Stimulated activated CD8-positive, alpha-beta memory T cell treated with anti-CD3 and anti-CD28 coated beads, Interleukin-4, amount 100 ng/mL, for 1 hour (primary cell): ENCODE measurements at places on chromosomes 7 and 10.

GRCh38 chr10:27526242-27526641 lies 22.1 kb downstream of the RAB18 start:
- no peak for DNase-seq

DNA sequence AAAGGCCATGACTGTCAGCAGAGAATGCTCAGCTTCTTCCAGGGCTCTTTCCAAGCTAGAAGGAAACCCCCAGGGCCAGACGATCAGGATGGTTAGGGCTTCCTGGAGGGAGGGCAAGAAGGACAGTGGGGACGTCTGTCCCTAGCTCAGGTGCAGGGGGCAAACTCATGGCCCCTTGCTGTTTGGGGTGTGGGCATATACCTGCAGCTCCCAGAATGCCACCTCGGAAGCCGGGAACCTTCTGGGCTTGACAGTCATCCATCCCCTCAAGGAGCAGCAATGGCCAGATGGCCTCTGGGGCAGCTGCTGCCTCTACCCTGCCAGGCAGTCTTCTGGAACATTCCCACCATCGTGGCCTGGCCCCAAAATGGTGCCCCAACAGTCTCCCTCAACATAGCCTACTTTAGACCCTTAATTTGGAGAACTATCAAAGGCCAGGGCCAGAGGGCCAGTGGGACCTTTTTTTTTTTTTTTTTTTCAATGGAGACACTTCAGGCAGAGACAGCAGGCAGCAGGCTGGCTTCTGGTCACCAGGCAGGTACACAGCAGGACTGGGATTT lies 40.2 kb upstream of the ZMIZ1 start:
- no peak for DNase-seq

GRCh38 chr7:148700661-148701064 lies 2.0 kb downstream of the CUL1 start:
- DNase-seq, result no peak

GRCh38 chr10:111804781-111805180 lies 378.8 kb downstream of the GPAM start:
- DNase-seq, result no peak

DNA sequence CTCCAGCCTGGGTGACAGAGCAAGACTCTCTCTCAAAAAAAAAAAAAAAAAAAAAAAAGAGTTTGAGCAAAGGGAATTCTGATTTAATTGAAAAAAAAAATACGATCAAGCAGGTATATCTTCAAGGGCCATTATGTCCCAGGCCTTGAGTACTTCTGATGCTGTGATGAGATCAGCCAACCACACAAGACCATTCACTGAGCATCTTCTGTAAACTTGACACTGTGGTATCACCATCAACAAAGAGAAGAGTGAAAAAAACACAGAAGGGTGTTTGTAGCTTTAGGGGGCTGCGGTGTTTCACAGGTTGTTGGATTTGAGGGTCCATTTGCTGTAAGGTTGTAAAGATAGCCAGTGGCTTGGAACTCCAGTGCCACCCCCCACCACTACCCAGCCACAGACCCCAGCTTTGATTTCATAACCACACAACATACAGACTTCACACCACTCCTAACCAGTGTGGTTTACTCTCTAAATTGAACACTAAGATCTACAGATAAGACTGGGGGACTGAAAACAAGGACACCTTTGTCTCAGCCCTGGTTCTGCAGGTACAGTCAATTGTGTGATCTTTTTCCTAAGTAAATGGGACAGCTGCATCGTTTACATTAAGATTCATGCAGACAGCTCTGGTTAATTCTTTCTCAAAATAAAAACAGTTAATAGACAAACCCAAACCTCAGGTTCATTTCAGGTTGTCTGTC lies 66.4 kb downstream of the CDC123 start:
- DNase-seq, result no peak

DNA sequence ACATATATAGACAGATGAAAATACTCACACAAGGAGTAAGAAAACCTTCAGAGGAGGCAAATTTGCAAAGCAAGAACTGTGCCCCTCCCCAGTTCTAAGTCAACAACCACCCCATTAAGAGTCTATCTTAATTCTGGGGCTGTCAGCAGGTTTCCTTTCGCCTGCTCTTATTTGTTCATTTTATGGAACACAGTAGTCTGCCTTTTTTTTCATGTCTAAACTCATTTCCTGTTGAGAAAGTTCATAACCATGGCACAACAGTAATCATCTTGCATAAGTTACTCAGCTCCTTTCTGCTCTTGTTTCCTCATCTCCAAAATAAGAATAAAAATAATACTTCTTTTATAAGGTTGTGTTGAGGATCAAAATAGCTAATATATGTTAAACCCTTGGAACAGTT lies 25.8 kb upstream of the AMPH start:
- DNase-seq, result no peak

DNA sequence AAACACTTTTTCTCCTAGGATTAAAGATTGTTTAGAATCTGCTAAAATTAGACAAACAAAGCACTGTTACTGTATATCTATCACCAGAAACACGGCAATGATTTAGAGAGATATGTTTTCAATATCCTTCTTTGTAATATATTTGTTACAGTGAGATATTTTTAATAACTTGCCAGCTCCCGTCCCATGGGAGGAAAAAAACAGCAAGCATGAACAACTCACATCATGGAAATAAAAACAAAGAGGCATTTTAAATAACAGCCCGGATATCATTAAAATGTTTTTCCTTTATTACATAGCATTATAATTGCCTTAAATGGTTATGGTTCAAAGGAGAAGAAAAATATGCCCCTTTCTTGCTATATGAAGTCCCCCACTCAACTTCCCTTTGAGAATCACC lies 272.1 kb downstream of the BMPER start:
- no peak for DNase-seq

- no peak for DNase-seq
These were observed 789 bp downstream of the PDGFA start for GRCh38 chr7:518630-519483.

DNA sequence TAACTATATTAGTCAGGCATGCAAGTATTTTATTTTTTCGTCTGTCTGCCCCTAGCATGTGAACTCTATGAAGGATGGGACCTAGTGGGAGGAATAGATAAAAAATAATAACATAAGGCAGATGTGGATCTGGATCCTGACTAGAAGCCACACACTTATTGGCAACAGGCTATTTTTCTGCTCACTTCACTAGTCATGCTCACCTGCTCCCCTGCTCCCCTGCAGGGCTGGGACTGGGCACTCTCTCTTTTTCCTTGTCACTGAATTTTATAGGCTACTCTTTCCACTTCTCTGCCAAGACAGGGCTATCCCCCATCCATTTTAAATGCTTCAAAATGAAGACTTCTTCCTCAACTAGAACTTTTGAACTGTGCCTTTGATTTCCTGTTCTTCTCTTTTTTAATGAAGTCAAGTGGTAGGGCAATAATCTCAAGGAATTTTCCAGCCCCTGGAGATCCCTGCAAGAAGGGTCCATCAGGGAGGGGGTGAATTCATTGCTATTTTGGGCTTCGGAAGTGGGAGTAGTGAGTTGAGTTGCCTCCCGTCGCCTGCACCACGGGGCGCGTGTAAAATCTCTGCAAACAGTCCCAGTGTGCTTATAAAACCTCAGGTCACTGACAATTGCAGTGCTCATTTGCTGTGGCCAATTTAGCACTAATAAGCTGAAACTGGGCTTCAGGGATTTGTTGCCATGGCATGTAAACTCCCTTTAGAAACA lies 156.7 kb upstream of the NPVF start:
- no peak for DNase-seq

- no peak for DNase-seq
These were observed 65.0 kb upstream of the PFKP start for GRCh38 chr10:3002304-3002703.

GRCh38 chr10:61286686-61287085 lies 166.5 kb downstream of the TMEM26 start:
- DNase-seq, result no peak

DNA sequence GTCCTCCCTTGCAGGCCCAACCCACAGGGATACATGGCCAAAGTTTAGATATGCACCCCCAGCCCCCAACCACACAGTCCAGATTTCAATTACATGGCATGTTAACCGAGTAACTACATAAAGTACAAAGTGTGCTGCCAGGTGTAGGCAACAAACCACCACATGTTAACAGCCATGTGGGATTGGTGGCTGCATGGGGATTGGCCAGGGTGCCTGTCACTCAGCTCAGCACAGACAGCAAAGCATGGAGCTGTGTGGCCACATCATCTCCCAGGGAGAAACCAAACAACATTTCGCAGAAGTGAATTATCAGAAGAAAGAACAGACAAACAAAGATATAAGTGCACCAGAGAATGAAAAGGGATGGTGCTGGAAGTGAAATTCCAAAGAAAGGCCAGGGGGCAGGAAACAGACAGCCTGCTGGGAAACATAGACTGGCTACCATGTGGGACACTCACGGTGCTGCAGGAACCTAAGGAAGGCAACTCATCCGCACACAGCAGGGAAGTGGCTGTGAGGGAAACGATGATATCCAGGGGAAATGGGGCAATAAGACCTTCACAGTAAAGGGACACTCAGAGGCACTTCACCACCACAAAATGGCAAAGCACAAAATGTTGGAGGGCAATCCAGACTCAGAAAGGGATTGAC lies 171.2 kb downstream of the PTPRN2 start:
- DNase-seq, result no peak

DNA sequence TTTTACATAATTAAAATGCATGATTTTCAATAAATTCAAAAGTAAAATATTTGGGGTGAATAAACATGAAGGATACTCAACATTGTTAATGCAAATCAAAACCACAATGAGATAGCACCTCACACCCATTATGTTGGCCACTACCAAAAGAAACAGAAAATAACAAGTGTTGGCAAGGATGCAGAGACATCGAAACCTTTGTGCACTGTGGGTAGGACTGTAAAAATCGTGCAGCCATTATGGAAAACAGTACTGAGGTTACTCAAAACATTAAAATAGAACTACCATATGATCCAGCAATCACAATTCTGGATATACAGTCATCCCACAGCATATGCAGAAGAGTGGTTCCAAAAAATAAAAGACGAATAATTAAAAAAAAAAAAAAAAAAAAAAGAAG lies 13.1 kb downstream of the EZH2 start:
- no peak for DNase-seq

DNA sequence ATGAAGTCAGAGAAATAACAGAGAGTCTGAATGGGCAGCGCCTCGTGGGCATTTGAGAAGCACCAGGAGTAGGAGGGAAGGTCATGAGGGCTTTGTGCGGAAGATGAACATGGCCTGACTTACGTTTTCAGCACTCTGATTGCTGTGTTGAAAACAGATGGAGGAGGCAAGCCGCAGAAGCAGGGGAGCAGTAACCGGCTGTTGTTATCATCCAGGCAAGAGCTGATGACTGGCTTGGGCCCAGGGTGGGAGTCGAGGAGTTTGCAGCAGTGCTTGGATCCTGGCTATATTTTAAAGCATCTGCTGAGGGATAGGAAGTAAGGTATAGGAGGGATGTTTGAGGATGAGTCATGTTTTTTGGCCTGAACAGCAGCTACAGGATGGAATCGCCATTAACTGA lies 12.7 kb upstream of the PDLIM1 start:
- DNase-seq, result no peak

DNA sequence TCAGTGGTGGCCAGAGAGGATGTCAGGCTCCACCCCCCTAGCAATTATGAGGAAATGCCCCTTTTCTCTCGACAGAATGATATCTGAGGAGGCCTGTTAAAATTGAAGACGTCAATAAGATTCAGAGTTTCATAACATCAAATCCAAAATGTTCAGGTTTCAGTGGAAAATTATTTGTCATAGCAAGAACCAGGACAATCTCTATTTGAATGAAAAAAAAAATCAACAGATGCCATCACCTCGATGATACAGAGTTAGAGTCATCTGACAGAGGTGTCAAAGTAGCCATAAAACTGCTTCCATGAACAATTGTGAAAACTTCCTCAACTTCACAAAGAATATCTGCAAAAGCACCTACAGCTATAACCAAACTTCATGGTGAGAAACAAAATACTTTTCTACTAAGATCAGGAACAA lies 7.7 kb downstream of the TMEM273 start:
- no peak for DNase-seq

DNA sequence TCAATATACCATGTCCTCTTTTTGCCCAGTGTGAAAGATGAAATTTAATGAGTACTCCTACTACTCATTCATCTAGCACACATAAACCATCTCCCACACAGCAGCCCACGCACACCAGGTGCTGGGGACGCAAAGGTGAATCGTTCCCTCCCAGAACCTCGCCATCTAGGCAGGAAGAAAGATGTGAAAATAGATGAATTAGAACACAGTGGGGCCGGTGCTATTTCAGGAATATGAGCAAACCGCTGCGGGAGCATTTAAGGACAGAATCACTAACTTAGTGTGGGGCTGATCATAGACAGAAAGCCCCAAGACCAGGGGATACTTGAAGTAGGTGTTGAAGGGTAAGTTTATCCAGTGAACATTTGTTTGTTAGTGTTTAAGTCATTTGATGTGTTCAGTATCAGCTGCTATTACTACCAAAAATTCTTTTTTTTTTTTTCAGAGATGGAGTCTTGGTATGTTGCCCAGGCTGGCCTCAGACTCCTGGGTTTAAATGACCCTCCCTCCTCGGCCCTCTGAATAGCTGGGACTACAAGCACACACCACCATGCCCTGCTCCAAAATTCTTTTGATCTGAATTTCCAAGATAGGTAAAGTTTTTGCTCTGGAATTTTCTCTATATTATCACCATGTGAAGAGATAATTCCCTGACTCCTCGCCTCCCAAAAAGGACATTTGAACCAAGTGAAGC lies 48.8 kb downstream of the CPXM2 start:
- DNase-seq, result no peak

DNA sequence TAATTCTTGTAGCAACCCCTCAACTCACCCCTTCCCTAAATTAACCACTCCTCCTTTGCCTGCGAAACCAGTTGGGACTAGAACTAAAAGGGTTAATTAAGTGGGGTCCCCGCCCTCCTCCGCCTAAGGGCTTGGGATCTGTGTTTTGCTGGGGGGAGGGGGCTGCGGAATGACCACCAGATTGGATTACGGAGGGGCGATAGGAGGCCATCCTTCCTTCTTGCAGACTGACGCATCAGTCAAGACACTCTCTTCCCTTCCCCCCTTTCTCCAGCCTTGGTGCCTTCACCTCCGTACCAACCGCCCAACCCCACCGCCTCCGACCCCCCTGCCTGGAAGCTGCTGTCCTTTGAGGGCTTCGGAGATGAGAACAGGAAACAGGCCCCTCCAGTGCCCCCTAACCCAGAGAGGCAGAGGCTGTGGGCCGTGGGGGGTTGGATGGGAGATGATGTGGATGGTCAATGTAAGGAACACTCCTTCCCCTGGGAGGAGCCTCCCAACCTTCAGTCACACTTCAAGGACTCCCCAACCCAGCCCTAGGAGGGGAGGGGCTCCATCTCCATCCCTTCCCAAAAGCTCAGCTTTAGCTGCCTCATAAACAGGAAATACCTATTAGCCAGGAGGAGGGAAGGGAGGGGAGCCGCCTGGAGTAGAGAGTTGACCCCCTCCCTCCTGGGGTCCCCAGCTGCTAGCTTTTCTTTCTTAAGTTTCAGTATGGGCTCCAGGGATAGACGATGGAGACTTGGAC lies 997 bp upstream of the LDB1 start:
- DNase-seq, result no peak
